ENCODE measurements at places on chromosomes 16 and 17.

- DNase-seq, result no peak
Observed at GRCh38 chr17:56581635-56582627, 11.6 kb upstream of the NOG start.

- no peak for DNase-seq
Observed at GRCh38 chr17:34614698-34615097, 35.3 kb downstream of the TMEM132E start.

DNA sequence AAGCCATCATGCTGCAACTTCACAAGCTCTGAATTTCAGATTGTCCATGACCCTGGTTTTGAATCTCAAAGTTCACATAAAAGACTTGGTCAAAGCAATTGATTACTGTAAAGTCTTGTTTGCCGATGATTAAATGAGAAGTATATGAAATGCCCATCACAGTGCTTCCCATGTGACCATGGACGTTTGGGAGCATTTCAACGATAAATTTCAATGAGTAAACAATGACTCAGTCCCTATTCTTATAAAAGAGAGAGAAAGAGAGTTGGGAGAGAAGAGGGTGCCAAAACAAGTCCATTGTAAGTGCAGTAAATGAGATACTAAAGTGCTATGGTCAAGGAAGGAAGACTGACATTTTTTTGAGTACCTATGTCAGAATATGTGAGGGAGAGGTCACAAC lies 276.9 kb downstream of the SOX9 start:
- no peak for DNase-seq

DNA sequence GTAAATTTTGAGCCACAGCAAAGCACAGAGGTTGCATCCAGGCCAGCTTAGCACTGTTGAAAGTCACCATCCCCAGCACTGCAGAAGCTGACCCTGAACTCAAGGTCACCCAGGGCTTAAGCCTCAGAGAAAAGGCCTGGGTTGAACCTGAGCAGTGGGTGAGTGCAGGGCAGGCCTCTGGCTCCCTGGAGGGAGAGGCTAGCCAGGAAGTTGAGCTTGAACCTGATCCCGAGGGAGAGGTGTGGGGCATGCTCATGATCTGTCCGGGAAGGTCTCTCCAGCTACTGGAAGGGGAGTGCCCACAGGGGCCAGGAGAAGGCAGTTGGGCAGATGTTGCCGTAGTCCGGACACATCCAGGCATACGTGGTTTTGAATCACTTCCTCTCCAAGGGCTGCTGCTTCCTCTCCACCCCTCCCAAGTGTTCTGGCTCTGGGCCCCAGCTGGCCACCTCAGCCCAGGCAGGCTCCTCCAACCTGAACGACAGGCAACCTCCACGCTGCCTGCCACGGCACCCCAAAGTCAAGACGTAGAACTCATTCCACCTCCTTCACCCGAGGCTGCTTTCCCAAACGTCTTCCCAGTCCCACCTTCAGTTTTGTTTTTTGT lies 18.4 kb downstream of the CARHSP1 start:
- no peak for DNase-seq

GRCh38 chr17:12959441-12959840 lies 58.4 kb downstream of the ELAC2 start:
- no peak for DNase-seq

DNA sequence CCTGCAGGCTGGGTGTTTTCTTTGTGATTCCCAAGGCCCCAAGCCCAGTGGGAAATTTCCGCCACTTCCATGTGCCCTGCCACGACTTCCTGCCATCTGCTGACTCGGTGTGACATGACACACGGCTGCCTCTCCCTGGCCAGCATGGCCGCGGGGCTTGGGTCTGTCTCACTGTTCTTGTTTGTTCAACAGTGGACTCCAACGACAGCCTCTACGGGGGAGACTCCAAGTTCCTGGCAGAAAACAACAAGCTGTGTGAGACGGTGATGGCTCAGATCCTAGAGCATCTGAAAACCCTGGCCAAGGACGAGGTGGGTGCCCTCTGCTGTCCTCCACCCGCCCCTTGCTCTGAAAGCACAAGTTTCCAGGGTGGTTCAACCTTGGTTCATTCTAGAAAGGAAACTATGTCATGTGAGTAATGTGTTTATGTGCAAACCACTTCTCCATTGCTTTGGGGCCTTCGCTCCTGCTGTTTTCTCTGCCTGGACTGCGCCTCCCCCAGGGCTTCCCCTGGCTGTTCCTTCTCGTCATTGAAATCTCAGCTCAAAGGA lies 26.8 kb downstream of the KNOP1 start:
- no peak for DNase-seq

GRCh38 chr17:44000141-44000860 lies 4.1 kb upstream of the NAGS start:
- no peak for DNase-seq

- DNase-seq, result no peak
Observed at GRCh38 chr16:66639091-66639885, 34.8 kb downstream of the CMTM3 start.

- DNase-seq, result no peak
Observed at GRCh38 chr16:86990451-86990850, 326.7 kb downstream of the C16orf95 start.

DNA sequence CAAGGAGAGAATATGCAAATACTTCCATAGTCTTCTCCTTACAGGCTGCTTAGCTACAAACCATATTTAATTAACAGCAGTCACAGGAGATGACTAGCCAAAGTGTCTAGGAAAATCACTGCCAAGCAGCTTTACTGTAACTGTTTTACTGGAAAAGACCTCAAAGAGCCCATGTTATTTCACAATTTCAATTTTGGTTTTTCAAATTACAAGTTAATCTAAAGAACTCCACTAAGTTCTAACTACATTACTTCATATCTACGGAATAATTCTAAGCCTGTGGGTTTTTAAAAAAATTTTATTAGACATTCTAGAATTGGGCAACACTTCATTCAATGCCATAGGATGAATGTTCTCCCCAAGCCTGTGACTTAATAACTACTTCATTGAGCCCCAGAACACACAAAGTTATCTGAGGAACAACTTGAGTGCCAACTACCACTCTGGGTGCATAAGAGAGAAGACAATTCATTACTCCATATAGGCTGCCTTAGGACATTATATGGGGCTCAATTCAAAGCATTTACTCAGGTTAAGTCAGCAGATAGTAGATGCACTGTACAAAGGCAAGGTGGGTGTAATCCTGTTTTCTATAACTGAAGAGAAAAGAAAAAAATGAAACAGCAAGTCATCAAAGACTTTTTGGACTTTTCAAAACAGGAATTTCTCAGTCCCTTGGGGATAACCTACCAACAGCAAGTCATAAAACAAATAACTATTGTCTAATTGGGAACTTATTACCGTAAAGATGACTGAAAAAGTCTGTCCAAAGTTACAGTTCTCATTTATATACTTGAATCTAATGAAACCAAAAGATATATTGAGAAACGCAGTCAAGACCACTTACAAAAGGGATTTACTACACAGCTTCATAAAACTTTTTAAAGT lies 33.0 kb downstream of the STAT3 start:
- no peak for DNase-seq

- no peak for DNase-seq
Observed at GRCh38 chr17:41417576-41418015, 6.8 kb downstream of the KRT37 start.

GRCh38 chr16:11624205-11624604 lies 37.5 kb upstream of the LITAF start:
- DNase-seq, result no peak

- no peak for DNase-seq
Observed at GRCh38 chr16:87960852-87961251, 9.6 kb downstream of the BANP start.

- peak; percentile 15 for DNase-seq
Observed at GRCh38 chr16:27690608-27691007, 140.7 kb downstream of the KATNIP start.
